Natural killer cell treated with Interleukin-12 subunit alpha and Interleukin-12 subunit beta and Interleukin-15 and Interleukin-18, amount 100 ng/mL, for 72 hours (primary cell): ENCODE measurements at places on chromosomes 4 and X.

GRCh38 chrX:154649503-154650220 is 3.7 kb downstream of the CTAG2 start:
- H3K27me3 ChIP-seq, result no peaks in the 10 kb centered on the region
- H3K27ac ChIP-seq, result no peak overlapping the region
- no peak for DNase-seq

DNA sequence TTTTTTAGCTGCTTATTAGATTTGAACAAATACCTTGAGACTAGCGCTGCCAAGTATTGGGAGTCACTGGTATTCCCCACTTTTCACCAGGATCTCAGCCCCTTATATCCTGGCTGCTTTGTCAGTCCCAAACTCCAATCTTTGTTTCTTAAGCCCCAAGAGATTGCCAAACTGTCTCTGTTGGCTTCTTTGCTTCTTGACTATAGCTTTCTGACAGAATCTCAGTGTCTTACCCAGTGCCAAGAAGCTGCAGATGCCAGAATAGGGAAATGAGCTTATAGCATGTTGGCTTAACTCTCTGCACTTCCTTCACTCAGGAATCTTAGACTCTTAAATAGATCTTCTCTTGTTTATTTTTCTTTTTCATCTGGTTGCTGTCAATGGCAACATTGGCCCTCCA is 297.5 kb upstream of the DCAF8L1 start:
- no peak overlapping the region for H3K4me3 ChIP-seq
- H3K36me3 ChIP-seq, result no peaks in the 10 kb centered on the region
- H3K27me3 ChIP-seq, result no peaks in the 10 kb centered on the region
- no peak for DNase-seq
- H3K4me1 ChIP-seq, result no peaks in the 10 kb centered on the region
- no peak overlapping the region for H3K27ac ChIP-seq

DNA sequence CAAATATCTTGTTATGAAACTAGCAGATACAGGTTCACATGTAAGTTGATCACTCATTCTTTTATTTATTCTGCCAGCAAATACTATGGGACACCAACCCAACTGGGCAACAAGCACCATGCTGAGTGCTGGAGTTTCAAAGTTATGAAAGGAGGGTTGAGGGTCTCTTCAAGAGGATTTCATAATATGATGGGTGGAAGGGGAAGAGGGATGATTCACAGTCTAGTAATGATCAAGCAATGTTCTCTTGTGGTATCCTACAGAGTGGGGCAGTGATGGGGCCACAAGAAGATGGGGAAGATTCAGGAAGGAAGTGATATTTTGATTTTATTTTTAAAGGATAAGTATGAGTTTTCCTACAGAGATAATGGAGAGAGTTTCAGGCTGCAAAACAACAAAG is 46.2 kb upstream of the TXK start:
- H3K4me3 ChIP-seq, result peak overlapping the region; percentile 0

DNA sequence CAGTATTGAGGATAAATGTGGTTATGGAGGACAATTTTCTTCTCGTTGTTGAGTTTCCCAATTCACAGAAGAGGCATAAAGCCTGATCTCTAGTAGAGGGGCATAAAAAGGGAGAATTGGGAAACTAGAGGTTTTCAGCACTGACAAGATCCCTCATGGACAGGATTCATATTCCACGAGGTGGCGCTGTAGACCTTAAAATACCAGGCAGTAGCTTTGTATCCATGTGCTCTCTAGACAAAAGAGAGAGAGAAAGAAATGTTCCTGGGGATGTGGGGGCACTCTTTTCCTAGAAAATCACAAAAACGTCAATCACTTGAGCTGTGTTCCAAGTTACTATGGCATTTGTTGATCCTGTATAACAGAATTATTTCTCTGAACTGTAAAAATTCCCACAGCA is 128.3 kb downstream of the MAGEE1 start:
- no peak for DNase-seq
- peaks cover 5% of the 10 kb centered on the region for H3K36me3 ChIP-seq
- no peak overlapping the region for H3K4me3 ChIP-seq

GRCh38 chrX:10847333-10847732 is 226.9 kb upstream of the MID1 start:
- no peak for DNase-seq
- H3K36me3 ChIP-seq, result no peaks in the 10 kb centered on the region
- no peak overlapping the region for H3K4me3 ChIP-seq
- no peaks in the 10 kb centered on the region for H3K27me3 ChIP-seq
- H3K27ac ChIP-seq, result no peak overlapping the region
- H3K4me1 ChIP-seq, result no peaks in the 10 kb centered on the region

- no peaks in the 10 kb centered on the region for H3K4me1 ChIP-seq
- no peaks in the 10 kb centered on the region for H3K27me3 ChIP-seq
- H3K4me3 ChIP-seq, result no peak overlapping the region
These were observed 22.4 kb upstream of the NEIL3 start for GRCh38 chr4:177287255-177287654.

- peaks cover 9% of the 10 kb centered on the region for H3K27me3 ChIP-seq
- H3K4me1 ChIP-seq, result peaks cover 7% of the 10 kb centered on the region
- H3K36me3 ChIP-seq, result no peaks in the 10 kb centered on the region
- no peak overlapping the region for H3K27ac ChIP-seq
- DNase-seq, result no peak
These were observed 171.7 kb downstream of the SLIT2 start for GRCh38 chr4:20423420-20423819.

- DNase-seq, result no peak
- H3K36me3 ChIP-seq, result no peaks in the 10 kb centered on the region
- no peaks in the 10 kb centered on the region for H3K4me1 ChIP-seq
- H3K27ac ChIP-seq, result no peak overlapping the region
- peaks cover 12% of the 10 kb centered on the region for H3K27me3 ChIP-seq
These were observed 821 bp upstream of the NALF2 start for GRCh38 chrX:69503228-69503781.
